ENCODE measurements at places on chromosomes 3 and 15. TPM values are rescaled to one million over a fixed set of nuclear protein-coding genes. Genes with fewer than 3 reads are reported as not detected.

GRCh38 chr3:183466575-183466974 is 38.2 kb upstream of the MCF2L2 start:
- no peak for DNase-seq

- DNase-seq: no peak
Measured at GRCh38 chr15:80136854-80137253, 15.9 kb upstream of the FAH start.

- peak; percentile 2 for DNase-seq
Measured at GRCh38 chr3:5809586-5810246, 622.2 kb downstream of the EDEM1 start.

GRCh38 chr3:112032098-112032731 is 2.3 kb upstream of the TMPRSS7 start:
- DNase-seq: no peak

- DNase-seq: no peak
Measured at GRCh38 chr15:75063889-75064288, 40.5 kb downstream of the PPCDC start.

DNA sequence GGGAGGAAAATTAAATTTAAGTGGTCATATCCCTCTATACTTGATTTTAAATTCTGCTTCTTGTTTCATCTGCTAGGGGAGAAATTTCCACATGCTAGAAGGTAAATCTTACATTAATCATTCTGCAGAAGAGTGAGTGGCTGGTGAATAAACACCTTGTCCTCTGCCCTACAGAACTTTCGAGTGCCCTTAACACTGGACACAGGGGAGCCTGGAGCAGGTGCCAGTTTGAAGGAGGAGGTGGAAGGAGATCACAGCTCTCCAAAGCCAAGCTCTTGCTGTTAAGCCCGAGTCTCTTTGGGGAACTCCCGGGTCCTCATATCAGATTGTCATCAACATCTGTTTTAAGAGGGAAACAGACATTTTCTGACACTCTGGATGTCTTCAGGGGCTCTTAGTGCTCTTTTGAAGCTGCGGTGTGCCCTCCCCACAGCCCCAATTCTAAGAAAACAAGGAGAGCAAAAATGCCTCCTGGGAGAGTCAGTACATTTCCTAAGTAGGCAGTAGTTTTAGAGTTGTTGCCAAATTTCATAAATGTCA is 31.3 kb downstream of the LAMP3 start:
- DNase-seq: no peak

DNA sequence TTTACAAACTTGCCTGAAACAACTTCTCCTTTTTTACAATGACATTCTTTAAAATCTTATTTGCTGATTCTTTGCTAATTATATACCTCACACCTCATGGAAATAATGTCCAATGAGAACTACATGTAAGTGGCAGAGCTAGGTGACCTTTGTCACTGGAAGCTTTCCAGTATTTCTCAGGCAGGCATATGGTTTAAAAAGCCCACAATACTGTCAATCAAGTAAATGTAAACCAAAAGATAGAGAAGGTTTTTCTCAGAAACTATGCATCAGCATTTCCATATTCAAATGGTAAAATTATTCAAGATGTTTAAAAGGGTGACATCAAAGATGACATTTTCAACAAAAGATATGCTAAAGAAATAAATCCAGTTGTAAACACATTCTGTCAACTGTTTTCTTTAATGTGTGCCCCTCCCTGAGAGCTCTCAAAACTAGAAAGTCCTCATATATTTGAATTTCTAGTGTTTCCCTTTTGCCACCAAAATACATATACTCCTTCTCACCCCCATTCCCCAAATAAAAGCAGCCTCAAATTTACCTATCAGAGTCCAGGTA is 10.1 kb upstream of the STRIT1 start:
- no peak for DNase-seq

- no peak for DNase-seq
Measured at GRCh38 chr15:64066451-64066850, 20.2 kb upstream of the DAPK2 start.

GRCh38 chr3:53489386-53489785 is 5.0 kb upstream of the CACNA1D start:
- no peak for DNase-seq

DNA sequence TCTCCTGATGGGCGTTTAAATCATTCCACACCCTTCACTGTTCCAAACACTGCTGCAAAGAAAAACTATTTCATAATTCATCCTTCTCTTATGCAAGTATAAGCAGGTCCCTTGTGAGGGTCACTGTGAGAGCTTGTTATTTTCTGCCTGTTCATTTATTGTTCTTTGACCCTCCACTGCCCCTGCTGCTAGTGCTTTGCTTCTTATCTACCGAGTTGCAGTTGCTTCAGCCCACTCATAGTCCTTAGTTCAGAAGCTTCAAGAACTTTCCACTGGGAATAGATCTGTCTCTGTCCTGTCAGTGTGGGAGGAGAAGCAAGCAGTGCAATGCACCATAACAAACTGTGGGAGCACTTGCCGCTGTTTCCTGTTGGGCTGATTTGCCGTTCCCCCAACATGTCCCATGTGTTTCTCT is 39.8 kb downstream of the RIOX2 start:
- no peak for DNase-seq

- DNase-seq: no peak
Measured at GRCh38 chr15:40377606-40378005, 4.9 kb upstream of the KNSTRN start.

DNA sequence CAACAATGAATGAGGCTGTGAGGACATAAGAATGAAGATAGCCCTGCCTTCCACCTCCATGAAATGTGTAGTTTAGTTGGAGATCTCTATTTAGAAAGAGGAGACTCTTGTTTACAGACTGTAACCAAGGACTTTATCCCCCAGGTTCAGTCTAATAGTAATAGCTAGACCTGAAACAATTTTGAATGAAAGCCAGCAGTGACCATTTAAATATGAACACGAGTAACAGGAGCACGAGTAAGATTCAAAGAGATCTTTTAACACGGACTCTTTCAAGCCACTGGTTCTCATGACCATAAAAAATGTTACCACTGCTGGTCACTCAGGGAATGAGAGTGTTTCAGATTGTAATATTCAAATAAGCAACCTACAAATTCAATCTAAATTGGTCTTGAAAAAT is 123.1 kb downstream of the FMN1 start:
- DNase-seq: no peak

DNA sequence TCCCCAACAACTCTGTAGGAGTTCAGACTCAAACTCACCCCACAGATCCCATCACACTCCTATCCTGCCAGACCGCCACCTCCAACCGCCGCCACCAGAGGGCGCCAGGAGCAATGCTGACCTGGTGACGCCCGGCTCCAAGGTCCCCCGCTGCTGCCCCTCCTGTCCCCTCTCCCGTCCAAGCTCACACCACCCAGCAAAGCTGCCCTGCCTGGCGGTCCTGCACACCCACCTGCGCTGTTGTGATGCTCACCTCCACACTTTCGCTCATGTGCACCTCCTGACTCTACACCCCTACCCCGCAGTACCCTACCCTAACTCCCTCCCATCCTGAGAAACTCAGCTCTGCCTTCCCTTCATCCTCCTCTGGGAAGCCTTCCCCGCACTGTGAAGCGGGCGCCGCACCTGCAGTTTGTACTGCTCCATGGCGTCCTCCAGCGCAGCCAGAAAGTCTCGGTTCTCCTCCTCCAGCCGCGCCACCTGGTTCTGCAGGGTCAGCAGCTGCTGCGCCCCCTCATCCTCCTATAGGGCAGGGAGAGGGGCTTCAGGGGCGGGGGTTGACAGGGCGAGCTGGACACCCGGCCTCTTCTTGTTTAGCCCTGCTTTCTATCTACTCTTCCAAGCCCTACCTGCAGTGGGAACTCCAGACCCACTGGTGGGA is 7.9 kb downstream of the KIF7 start:
- DNase-seq: no peak

DNA sequence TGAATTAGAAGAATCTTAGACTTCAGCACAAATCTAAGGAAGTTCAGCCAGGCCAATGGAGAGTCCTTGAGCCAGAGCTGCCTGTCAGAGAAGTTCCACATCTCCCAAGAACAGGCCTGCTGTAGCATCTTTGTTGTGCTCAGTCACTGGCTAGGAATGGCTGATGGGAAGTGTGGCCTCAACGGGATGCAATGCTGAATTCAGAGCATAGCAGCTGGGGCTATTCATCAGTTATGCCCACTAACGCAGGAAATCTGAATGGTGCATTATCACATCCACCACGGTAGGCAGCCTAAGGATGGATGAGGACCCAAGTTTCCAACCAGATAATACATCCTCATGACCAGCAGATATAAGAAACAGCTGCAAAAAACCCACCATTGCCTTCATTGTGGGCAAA is 3.2 kb upstream of the EIF1B start:
- DNase-seq: no peak

DNA sequence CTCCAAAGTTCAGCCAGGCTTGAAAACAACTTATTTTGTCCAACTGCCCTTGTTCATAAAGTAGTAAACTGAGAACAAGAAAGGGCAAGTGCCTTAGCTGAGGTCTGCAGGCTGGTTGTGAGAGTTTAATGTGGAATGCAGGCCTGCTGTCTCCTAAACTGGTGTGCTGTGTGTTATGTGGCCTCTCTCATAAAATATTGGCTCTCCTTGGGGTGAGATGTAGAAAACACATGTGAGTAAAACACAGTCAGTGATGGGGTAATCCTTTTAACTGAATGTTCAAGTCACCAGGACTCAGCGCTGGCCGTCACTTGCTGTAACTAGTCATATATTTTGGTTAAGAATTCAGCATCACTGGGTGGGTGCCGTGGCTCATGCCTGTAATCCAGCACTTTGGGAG is 7.1 kb upstream of the ST6GAL1 start:
- DNase-seq: no peak

- DNase-seq: no peak
Measured at GRCh38 chr15:100129677-100130076, 212.1 kb downstream of the ADAMTS17 start.

DNA sequence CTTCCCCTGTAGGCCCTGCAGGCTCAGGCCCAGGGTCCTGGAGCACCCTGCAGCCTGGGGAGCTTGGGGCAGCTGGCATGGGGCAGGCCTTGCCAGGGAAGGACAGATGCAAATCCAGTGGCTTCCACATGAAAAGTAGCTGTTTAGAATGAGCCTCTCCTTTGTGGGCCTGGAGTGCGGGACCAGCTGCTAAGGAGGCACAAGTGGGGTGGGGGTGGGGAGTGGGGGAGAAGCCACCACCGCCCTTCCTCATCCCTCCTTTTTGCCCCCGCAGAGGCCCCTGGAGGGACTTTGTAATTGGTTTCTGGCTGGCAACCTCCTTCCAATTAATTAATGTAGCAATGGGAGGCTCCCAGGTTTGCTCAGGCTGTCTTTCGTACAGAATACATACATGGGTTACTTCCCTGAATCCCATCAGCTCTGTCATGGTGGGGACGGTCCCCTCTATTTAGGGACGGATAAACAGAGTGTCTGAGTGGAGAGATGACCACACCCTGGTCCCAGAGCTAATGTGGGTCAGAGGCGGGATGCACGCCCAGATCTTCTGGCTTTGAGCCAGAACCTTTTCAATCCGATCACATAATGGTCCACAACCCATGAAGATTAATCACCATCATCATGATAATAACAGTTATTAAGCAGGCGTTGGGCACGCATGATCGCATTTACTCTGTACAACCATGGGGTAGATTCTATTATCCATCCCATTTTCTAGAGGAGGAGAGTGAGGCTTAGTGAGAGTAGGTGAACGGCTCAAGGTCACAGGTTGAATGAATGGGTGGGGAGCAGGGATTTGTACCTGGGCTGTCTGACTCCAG is 6.2 kb downstream of the CORO2B start:
- no peak for DNase-seq

- DNase-seq: no peak
Measured at GRCh38 chr15:47887241-47887800, 170.0 kb downstream of the SEMA6D start.

DNA sequence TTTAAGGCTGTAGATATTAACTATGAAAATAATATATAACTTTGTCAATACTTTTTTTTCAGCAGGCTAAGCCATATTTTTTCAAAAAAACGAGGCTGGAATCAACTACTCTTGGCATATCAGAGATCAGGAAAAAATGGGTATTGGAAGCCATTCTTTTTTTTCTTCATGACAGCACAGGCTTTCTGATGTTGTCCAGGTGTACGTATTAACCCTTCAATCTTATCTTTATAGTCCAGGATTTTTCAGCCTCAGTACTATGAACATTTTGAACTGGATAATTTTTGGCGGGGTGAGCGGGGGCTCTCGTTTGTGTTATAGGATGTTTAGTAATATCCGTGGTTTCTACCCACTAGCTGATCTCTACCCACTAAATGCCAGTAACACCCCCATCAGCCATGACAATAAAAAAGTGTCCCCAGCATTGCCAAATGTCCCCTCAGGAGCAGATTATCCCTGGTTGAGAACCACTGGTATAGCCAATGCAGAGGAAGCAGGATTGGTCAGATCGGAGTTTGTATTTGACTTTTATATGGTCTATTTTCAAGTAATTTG is 52.0 kb downstream of the PLCL2 start:
- DNase-seq: no peak

The PLSCR2 gene
- not detected for polyA plus RNA-seq

The TNFSF10 gene
- 9.4 TPM for polyA plus RNA-seq

The NTRK3 gene
- 2.6 TPM for polyA plus RNA-seq

The TMEM266 gene
- polyA plus RNA-seq: 0.44 TPM

The FAM81A gene
- polyA plus RNA-seq: 1.4 TPM

The SNX33 gene
- polyA plus RNA-seq: 12.6 TPM

The ARGFX gene
- polyA plus RNA-seq: not detected

The CEMIP gene
- 2.4 TPM for polyA plus RNA-seq

The ATRIP gene
- 7.3 TPM for polyA plus RNA-seq

The HRG gene
- polyA plus RNA-seq: not detected

Measured in forelimb muscle (tissue), 1 donor.